ENCODE measurements at places on chromosomes 1 and 21.

- no peak for DNase-seq
Observed at GRCh38 chr21:45982092-45982757, 655 bp downstream of the COL6A1 start.

DNA sequence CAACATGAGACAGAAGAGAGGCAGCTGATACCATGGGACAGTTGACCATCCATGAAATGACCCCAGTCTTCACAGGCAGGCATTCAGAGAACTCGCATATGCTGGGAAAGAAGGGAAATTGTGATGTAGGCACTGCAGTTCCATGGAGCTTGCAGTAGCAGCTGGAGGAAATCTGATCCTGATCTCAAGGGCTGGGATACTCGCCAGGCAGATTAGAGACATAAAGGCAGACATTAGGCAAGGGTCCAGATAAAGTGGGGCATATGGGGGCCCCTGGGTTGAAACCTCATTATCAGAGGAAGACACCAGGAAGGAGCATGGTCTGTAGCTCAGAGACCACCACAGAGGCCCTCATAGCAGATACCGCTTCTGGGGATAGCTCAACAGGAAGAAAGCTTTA, 48.7 kb upstream of the TNR start:
- DNase-seq: no peak

- DNase-seq: no peak
Observed at GRCh38 chr21:42258150-42258884, 39.4 kb downstream of the ABCG1 start.

DNA sequence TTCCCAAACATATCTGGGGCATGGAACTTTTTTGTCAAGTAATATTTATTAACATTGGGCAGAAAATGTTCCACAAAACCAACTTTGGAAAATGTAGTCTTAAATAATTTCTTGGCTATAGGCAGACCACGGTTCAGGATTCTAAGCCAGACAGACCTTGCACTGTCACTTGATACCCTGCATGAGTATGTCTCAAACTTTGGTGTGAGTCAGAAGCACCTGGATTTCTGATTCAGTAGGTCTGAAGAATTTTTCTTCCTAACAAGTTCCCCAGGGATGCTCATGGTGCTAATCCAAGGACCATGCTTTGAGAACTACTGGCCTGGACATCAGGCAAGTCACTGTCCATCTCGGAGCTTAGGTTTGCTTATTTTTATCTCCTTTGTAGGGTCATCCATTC, 562.0 kb downstream of the PLPP3 start:
- DNase-seq: no peak

DNA sequence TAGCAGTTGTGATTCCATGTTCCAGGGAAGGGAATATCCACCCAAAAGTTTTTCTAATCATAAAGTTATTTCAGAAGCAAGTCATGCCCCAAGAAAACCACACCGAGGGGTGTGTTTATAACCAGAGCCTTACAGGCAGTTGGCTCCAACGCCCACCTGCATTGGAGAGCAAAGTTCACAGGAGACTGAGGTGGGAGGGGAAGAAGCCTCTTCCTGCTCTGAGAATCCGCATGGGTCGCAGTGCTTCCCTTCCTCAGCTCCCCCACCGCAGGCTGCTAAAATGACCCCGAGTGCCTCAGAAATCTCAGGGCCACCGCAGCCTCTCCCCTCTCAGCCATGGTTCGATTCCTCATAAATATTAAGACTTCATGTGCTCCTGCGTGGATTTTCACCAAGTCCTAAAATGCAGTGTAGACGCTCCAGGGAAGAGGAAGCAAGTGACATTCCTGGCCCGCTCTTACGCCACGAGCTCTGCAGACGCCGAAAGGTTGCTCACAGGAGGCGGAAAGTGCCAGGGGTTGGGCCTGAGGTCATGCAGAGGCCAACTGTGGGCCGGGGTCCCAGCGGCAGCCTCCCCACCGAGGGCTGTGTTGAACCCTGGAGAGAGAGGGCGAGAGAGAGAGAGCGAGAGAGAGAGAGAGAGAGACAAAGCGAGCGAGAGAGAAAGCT, 13.4 kb upstream of the SPSB1 start:
- DNase-seq: no peak

GRCh38 chr1:234768569-234769283, 158.7 kb upstream of the IRF2BP2 start:
- DNase-seq: no peak

- no peak for DNase-seq
Observed at GRCh38 chr1:58724483-58724882, 24.6 kb upstream of the MYSM1 start.

DNA sequence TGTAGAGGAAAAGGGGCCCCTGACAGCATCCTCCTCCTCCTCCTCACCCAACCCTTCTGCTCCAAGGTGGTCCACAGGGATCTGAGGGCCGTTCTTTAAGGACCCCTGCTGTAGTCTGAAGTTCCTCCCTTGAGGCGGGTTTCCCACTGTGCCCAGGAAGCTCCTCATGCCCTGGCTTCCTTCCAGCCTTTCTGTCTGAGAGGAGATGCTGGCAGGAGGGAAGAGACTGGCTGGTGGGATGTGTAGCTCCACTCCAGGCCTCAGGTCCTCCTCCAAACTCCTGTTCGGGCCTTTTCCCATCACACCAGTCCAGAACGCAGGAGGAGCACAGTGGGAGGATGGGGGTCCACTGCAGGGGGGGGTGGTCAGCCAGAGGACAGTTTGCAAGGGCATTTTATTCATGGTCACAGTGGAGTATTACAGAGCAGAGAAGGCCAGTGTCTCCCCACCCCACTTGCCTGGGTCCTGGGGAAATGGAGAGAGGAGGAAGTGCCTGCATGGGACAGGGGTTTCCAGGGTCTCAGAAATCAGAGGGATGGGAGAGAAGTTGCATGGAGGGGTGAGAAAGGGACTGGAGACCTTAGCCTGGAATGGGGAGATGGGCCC, 7.8 kb downstream of the ETV3L start:
- DNase-seq: no peak

- no peak for DNase-seq
Observed at GRCh38 chr21:29194847-29195246, 64.4 kb downstream of the MAP3K7CL start.

DNA sequence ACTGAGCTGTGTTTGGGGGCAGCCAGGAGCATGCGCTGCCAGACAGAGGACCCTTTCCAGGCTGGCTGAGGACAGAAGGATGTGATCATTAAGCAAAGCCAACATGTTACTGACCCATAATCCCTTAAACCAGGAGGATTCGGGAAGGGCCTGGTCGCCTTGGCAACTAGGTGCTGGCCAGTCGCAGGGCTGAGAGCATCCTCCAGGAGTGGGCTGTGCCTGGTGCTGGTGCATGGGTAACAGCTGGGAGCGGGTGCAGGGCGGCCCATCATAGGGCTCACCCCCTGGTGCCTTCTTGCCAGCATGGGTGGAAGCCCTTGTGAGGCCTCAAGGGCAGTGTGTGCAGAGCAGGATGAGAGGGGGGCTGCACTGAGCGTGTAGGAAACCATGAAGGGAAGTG, 17.2 kb downstream of the CDK18 start:
- DNase-seq: no peak

DNA sequence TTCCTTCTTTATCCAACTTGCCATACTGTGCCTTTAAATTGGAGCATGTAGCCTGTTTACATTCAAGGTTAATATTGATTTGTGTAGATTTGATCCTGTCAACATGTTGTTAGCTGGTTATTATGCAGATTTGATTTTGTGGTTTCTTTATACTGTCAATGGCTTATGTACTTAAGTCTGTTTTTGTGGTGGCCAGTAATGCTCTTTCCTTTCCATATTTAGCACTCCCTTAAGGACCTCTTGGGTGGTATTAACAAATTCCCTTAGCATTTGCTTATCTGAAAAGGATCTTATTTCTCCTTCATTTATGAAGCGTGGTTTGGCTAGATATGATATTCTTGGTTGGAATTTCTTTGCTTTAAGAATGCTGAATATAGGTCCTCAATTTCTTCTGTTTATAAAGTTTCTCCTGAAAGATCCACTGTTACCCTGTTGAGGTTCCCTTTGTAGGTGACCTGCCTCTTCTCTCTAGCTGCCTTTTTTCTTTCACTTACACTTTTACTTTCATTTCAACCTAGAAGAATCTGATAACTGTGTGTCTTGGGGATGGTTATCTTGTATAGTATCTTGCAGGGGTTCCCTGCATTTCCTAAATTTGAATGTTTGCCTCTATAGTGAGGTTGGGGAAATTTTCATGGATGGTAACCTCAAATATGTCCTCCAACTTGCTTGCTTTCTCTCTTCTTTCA, 86.9 kb upstream of the NEGR1 start:
- no peak for DNase-seq

DNA sequence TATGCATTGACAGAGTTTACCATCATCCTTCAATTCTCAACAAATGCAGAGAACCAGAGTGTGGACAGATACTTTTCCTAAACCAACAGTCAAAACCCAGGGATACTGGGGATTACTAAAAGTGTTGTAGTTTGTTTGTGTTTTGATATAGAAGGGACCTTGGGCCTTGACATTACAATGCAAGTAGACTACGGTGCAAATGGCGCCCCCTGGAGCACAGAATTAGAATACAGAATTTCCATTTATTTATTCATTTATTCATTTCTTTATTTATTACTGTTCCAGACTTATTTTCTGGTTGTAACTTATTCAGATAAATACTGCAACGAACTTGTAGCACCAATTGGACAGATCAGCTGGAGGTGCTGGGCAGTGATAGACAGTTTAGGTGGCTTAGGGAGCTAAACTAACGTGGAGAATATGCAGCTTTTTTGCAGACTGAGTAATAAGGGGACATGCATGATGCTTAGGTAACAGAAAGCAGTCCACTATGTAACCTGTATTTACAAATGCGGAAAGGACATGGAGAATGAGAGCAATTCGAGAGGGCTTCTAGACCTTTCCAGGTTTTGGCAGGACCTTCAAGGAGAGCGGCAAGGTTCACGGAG, 42.6 kb downstream of the KIRREL1 start:
- DNase-seq: no peak

GRCh38 chr1:183315991-183316758, 102.0 kb downstream of the NMNAT2 start:
- DNase-seq: no peak

DNA sequence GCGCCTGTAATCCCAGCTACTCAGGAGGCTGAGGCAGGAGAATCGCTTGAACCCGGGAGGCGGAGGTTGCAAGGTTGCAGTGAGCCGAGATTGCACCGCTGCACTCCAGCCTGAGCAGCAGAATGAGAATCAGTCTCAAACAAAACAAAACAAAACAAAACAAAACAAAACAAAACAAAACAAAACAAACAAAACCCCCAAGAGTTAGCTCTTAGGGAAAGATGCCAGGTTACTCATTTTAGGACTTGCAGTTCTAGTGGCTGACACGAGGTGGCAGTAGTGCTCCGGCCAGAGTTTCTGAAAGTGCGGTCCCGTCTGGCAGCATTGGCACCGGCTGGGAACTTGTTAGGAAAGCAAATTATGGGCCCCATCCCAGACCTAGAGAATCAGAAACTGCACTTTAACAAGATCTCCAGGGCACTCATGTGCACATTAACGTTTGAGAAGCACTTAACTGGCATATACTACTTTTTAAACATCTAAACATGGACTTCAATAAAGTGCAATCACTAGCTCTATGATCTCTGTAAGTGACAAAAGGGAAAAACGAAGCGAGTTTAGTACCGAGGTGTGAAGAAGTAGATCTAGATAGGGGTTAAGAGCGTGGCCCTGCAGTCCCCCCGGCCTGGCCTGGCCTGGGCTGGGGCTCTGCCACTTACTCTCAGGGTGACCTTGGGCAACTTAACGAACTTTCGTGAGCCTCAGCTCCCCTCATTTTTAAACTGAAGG, 41.9 kb upstream of the TNFRSF1B start:
- DNase-seq: no peak

DNA sequence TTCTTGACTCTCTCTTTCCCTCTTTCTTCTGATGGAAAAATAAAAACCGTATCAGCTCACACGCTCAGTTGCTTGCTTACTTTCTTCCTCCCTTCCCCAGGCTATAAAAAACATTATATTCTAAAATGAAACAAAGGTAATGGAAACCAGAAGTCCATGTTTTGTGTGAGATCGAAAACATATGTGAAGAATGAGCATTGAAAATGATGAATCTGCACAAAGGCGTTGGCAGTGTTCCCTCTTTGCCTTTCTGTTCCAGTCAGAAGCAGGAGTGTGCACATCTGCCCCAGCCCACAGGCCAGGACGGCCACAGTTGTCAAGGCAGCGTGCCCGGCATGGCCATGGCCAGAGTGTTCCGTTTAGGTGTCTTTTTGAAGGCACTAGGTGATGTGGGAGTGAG, 185.3 kb upstream of the USP24 start:
- DNase-seq: peak; percentile 42

DNA sequence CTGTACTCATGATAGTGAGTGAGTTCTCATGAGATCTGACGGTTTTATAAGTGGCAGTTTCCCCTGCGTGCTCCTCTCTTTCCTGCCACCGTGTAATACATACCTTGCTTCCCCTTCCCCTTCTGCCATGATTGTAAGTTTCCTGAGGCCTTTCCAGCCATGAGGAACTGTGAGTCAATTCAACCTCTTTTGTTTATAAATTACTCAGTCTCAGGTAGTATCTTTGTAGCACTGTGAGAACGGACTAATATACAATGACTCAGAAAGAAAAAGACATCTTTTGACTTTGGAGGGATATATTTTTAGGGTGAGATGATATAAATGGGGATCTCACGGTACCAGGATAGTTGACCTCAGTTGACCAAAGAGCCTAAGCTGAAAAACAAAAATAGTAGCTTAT, 74.7 kb upstream of the BACH1 start:
- no peak for DNase-seq

- DNase-seq: no peak
Observed at GRCh38 chr1:6867729-6868659, 82.7 kb downstream of the CAMTA1 start.
